Stimulated activated CD4-positive, alpha-beta T cell treated with anti-CD3 and anti-CD28 coated beads, Interleukin-2, amount 100 ng/mL, for 4 hours (primary cell): ENCODE measurements at places on chromosomes 5 and 9.
A peak's percentile ranks its signal among the peaks of the same experiment; 100 is the strongest.

DNA sequence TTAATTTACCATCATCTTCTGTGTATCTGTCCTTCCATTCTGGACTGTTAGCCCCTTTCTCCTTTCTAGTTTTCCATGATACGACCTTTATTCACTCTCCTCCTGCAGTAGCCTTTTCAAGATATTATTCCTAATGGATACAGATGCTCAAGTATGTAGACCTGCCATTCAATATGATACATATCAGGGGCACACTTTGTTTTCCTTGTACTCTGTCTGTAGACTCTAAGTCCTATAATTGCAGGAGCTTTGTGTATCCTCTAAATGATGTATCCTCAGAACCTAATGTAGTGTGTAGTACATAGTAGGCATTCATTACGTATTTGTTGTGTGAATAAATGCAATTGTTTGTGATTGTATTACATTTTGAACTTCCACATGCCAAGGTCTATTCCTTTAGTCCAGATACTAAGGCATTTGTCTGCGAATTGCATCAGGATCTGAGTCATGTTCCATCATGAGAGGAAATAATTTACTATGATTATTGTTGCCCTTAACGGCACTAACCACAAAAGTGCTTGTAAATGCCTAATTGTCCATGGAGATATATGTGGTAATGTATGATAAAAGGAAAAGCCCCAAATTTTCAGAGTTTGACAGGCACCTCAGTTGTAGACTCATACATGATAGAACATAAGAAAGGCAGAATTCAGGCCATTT is 57.1 kb upstream of the IZUMO3 start:
- no peak for DNase-seq

DNA sequence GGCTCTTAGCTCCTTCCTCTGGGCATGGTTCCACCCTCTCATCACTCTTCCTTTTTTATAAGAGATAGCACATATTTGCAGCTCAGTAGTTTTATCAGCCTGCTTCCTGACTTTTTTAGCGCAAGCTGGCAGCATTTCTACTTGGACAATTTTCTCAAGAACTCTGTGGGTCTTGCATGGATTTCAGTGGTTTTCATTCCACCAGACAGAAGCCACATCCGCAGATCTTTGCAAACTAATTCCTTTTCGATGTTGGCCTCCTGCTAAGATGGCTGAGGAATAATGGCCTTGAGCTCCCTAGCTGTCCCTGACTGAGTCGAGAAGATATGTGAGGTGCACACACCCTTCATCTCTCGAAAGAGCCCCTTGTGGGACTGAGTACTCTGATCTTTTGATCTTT is 49.5 kb downstream of the GALNT12 start:
- no peak for DNase-seq

GRCh38 chr5:40681363-40682153 is 1.8 kb downstream of the PTGER4 start:
- peak; percentile 36 for DNase-seq

DNA sequence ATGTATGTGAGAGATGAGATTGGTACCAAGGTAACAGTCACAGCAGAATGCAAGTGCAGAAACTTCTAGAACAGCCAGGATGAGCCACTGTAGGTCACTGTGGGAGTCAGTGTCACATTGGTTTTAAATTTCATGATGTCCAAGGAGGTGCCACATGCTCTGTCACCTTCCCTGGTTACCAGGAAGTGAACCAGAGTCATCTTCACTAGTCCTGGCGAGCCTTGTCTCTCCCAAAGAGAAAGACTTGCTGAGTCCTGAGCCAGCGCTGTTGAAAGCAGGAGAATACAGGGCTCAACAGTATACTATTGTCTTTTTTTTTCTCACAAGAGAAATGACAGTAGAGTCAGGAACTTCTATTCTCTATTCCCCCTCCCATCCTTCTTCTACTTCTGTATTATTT is 615.5 kb downstream of the RAB3C start:
- DNase-seq = no peak

DNA sequence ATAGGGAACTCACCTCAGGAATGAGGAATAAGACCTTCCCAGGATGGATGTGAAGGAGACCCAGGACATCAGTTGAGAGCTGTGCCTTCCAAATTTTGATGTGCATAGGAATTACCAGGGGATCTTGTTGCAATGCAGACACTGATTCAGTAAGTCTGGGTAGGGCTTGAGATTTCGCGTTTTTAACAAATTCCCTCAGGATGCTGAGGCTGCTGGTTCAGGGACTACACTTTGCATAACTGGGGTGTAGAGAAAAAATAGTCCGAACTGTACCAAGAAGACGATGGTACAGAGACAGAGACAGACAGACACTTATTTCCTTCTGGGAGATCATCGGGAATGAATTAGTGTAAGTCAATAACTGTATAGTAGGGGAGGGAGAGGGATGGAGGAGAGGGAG is 82.3 kb upstream of the FREM1 start:
- no peak for DNase-seq

GRCh38 chr5:160398806-160399205 is 1.0 kb downstream of the FAM200C start:
- DNase-seq = no peak

GRCh38 chr9:133235549-133236222 is 26.6 kb upstream of the OBP2B start:
- no peak for DNase-seq

DNA sequence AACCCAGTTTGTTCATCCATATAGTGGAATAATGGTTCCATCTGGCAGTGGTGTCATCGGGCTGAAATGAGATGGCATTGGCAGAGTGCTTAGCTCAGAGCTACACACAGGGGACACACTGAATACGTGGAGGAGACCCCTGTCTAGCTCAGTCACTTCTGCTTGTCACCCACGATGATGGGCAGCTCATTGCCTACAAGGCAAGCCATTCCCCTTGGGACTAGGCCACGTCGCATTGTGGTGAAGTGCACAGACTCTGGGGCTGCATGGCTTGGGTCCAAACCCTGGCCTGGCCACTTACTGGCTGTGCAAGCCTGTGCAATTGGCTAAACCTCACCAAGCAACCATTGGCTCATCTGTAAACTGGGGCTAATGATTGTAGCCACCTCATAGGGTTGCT is 3.2 kb upstream of the FBP1 start:
- no peak for DNase-seq

GRCh38 chr5:9423571-9423970 is 122.3 kb downstream of the SEMA5A start:
- no peak for DNase-seq

- DNase-seq = no peak
Observed at GRCh38 chr9:15136646-15137045, 170.4 kb downstream of the TTC39B start.

- no peak for DNase-seq
Observed at GRCh38 chr5:38452201-38452600, 104.2 kb downstream of the LIFR start.

- DNase-seq = no peak
Observed at GRCh38 chr5:10760921-10761184, 181 bp downstream of the DAP start.

DNA sequence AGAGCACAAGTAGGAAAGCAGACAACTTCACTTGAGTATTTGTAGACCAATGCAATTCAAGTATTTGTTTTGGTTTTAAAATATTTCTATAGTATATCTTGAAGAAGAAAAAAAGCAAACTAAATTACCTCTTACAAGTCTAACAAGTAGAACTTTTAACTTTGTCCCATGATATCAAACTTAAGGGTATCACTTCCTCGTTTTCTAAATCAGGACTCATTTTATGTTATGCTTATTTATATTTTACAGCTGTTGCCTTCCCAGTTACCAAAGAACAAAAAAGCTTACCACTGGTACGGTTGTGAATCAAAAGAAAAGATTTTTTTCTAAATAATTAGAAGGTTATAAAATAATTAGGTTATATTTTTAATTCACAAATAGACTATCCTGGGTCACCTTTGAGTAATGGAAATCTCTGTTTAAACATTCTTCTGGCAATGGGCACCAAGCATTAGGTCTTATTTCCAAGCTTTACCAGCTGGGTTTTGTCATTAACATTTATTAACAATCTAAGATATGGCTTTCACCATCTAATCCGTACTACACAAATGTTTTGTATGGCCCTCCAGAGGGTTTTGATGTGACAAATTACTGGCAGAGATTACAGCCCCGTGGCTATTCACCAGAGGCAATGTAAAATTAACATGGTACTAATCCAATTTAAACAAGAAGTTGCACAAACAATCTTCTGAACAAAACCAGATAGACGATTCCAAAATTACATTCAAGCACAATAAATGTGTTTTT is 63.6 kb downstream of the CEP120 start:
- DNase-seq = no peak

GRCh38 chr5:435961-436640 is 6.9 kb upstream of the EXOC3 start:
- DNase-seq = no peak

- DNase-seq = no peak
Observed at GRCh38 chr9:87497604-87498045, at the start of gene DAPK1. TSS of gene DAPK1 (plus strand) at chr9:87497867. CDS start at chr9:87499078, 1,211 bp downstream.

DNA sequence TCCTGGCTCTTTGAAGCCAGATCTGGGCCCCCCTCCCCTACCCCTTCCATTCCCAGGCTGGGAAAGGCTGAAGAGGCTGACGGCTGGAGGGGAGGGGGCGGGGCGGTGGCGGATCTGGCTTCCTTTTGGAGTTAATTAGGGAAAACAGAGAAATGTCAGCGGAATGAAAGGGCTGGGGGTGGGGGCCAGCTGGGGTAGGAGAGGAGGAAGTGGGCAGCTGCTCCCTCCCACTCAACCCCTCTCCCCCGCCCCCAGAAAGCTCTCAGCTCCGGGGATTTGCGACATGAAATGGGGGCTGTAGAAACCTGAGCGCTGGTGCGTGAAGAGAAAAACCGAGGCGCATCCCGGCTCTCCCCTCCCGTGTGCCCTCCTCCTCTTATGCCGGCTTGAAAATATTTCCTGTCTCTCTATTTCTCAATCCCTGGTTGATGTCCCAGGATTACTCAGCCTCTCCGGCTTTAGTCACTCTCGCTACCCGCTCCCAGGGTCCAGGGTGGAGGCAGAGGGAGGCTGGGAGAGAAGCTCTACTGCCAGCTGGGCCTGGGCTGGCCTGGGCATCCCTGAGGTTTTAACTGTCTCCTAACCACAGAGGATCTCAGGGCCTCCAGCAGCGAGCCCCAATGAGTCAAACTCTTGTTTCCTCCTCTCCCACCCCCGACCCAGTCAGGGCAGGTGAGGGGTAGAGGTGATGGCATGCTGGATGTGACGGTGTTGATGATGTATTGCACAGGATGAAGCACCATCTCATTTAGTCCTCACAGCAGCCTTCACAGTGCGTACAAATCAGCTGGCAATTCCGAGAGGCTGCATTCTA is 20.1 kb downstream of the PCDHGC5 start:
- no peak for DNase-seq

GRCh38 chr5:40410964-40411635 is 268.6 kb upstream of the PTGER4 start:
- DNase-seq = no peak

GRCh38 chr9:27933210-27934025 is 360.1 kb upstream of the C9orf72 start:
- DNase-seq = no peak

GRCh38 chr9:104256696-104257062 is 162.6 kb downstream of the SMC2 start:
- DNase-seq = no peak

GRCh38 chr9:80791836-80792235 is 897.5 kb downstream of the TLE1 start:
- DNase-seq = no peak
